ENCODE measurements at places on chromosomes 7 and 10. TPM values are rescaled to one million over a fixed set of nuclear protein-coding genes. Genes with fewer than 3 reads are reported as not detected.
A peak's percentile ranks its signal among the peaks of the same experiment; 100 is the strongest.

- DNase-seq: no peak
Measured at GRCh38 chr7:112501801-112502503, 21.2 kb downstream of the LSMEM1 start.

DNA sequence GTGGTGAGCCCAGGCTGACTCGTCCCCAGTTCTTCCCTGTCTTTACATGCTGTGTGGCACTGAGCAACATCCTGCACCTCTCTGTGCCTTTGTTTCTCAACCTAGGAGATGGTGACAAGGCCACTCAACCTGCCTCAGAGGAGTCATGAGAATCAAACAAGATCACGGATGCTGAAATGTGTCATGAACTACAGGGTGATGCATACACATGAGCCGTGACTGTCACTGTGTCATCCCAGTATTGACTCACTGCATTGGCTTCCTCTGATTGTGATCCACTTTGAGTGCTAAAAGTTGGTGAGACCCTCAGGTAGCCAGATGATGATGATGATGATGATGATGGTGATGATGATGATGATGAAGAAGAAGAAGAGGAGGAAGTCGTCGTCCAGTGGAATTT lies 11.5 kb downstream of the C10orf71 start:
- DNase-seq: no peak

DNA sequence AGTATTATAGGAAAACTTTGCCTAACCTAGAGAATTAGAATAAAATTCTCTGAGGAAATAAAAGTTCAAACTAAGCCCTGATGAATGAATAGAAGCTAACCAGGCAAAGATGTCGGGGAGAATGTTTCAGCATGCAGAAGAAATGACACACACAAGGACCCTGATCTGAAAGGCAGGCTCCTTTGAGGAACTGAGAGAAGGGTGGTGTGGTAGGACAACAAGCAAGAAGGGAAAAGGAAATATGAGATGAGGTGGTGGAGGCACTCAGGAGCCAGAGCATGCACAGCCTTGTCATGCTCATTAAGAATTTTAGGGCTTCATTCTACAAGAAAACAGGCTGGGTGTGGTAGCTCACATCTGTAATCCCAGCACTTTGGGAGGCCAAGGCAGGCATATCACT lies 90.6 kb downstream of the ARHGAP12 start:
- DNase-seq: no peak

DNA sequence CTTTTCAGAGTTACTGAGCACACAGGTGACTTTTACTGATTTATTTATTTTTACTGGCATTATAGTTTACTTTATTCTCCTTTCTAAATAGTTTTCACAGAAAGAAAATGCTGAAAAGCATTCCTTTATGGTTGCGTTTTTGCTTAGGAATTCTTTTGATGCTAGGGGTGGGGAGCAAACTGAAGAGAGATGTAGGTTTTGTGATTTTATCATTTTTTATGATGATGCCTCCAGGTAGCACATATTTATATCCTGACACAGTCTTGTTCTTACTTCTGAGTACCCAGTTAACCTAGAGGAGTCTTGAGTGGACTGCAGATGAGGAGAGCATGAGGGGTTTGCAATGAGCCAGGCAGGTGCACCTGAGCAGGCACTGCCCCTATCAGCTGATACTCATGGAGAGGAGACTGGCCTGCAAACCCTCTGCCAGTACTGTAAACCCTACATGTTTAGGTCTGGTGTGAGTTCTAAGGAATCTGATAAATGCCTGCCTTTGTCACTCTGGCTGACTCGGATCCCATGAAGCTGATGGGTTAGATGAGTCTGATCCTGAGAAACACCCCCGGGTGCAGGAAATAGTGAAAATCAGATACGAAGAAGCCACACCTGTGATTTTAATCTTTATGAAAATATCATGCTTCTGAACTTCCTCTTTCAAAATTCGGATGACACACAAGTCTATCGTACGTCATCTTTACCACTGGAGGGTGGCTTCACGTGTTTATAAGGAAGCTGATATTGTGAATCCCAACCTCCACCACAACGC lies 302.9 kb downstream of the WDR37 start:
- no peak for DNase-seq

DNA sequence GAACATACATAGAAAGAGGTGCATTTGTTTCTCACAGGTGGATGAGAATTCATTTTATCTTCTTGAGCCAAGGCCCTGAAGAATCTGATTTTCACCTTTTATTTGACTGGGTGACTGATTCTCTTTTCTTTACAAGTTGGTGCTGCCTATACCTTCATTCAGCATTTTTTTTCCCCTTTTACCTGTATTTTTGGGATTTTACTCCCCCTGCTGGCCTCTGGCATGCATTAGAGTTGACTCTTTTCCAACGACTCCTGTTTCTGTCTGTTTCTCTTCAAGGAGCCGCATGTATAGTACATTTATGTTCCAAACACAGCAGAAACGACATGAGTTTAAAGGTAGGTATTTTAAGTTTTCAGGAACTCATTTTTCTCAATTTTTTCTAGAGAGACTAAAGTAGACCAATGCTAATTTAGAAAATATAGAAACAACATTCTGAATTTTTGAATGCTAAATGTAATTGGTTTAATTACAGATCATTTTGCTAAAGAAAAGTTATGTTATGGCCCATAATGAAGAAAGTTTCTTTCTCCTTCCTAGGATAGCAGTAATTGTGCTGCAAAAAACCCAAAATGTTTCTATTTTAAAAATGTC lies 149.8 kb upstream of the HDAC9 start:
- no peak for DNase-seq

- DNase-seq: no peak
Measured at GRCh38 chr7:44391746-44392617, 66.6 kb upstream of the CAMK2B start.

GRCh38 chr7:31986878-31987518 lies 83.2 kb downstream of the PDE1C start:
- DNase-seq: peak; percentile 9

DNA sequence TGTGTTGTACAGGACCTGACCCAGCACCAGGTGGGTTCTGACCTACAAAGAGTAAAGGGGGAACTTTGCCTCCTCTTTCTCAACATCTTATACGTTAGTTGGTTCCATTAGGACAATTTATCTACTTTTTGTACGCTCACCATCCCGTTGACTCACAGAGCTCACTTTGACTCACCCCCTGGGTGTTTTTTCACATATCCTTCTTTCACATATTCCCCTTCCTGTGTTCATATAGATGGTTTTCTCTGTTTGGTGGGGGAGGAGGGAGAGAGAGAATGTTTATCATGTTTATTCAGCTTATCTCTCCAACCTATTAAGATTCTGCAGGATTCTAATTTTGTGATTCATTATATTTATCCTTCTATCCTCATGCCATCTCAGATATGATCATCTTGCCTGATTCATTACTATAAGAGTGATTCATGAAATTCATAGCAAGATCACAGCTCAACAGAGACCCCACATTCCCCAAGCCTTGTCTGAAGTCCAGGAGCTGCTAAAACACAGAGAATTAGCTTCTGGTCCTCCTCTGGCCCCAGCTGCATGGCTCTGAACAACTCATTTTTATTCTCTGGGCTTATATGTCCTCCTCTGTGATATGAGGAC lies 37.2 kb downstream of the PRSS2 start:
- no peak for DNase-seq

DNA sequence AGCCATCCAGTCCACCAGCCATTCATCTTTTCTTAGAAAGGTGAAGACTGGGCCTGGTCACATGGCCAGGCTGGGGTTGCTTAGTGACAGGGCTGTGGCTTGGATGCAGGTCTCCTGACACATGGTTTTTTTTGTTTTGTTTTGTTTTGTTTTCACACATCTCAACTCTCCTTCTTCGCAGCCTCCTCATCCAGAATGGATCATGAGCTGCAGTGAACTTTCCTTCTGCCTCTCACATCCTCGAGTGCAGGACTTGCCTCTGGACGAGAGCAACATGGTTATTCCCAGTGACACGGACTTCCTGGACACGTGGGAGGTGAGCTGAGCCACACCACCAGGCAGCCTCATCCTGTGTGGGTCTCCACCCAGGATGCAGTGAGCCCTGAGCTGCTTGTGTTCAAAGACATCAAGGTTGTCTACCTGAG lies 9.5 kb downstream of the AKR1E2 start:
- no peak for DNase-seq

DNA sequence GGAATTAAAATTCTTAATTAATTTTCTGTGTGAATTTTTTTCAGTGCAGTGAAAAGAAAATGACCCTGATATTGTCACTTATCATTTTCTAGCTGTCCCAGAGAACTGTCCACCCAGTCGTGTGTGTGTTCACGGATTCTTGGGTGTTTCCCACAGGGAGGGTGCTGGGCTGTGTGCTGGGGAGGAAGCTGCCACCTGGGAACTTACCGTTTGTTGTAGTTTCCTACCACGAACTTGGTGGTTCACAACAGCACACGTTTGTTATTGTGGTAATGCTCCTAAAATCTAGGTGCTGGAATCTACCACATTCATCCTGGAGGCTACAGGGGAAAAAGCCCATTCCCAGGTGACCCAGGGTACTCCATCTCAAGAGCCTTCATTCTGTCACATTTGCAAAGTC lies 276.1 kb downstream of the GLRX3 start:
- no peak for DNase-seq

ZNF503 gene
- 8.8 TPM for total RNA-seq

LRRC17 gene
- not detected for total RNA-seq

C1QL3 gene
- not detected for total RNA-seq

CRTAC1 gene
- total RNA-seq: not detected

DENND2A gene
- 25.4 TPM for total RNA-seq

AGAP9 gene
- 1.7 TPM for total RNA-seq

Data from MG63 (cell line).